Activated naive CD8-positive, alpha-beta T cell treated with anti-CD3 and anti-CD28 coated beads, Interleukin-2, amount 10 ng/mL, durations not matched to agents 7 days and 5 days (primary cell): ENCODE measurements at places on chromosomes 2 and 18.
A peak's percentile ranks its signal among the peaks of the same experiment; 100 is the strongest.

GRCh38 chr2:86301711-86302202 lies 35.7 kb downstream of the REEP1 start:
- no peak for DNase-seq

- no peak for DNase-seq
Observed at GRCh38 chr2:199704358-199705238, 146.4 kb downstream of the FTCDNL1 start.

DNA sequence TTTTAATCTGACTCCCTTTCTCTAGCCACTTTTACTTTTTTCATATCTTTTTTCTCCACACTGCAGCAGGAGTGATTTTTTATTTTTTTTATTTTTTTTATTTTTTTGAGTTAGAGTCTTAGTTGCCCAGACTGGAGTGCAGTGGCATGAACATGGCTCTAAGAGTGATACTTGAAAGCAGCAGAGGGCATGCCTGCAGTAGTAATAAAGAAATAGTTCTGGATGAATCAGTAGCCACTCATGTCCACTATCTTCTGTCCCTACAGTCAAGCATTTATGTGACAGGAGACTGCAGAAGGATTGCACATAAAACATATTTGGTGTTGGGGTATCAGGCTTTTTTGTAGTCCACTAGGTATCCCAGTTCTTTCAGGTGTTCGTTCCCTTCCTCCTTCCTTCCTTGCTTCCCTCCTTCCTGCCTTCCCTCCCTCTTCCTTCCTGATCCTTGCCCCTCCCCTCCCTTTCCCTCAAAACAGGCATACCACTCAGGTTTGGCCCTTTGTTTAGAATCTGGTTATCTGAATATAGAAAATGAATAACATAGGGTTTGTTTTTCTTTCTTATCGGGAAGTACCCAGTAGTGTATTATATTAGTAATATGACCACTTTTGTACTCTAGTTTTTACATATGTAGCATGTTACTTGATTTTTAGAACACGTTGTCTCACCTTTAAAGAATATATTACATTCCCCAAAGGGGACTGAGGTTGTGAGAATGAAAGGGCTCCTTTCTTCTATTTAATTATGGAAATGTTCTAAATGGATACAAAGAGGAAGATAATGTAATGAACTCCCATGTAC lies 23.5 kb downstream of the MIB1 start:
- DNase-seq = no peak

- no peak for DNase-seq
Observed at GRCh38 chr2:100339823-100340222, 17.5 kb upstream of the LONRF2 start.

DNA sequence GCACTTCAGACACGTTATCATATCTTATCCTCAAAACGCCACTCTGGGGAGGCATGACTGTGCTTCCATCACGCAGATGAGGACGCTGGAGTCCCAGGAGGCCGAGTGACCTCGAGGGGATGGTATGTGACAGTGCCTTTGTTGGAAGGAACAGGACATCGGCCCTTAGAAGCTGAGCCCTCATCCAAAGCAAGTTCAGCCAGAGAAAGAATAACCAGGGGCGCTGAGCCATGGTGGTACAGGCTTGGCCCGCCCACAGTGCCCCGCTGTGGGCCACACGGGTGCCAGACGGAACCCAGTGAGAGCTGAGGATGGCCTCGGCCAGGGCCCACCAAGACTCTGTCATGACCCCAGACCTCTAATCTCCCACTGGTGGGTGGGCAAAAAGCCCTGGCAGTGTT lies 31.3 kb downstream of the HS1BP3 start:
- DNase-seq = no peak

DNA sequence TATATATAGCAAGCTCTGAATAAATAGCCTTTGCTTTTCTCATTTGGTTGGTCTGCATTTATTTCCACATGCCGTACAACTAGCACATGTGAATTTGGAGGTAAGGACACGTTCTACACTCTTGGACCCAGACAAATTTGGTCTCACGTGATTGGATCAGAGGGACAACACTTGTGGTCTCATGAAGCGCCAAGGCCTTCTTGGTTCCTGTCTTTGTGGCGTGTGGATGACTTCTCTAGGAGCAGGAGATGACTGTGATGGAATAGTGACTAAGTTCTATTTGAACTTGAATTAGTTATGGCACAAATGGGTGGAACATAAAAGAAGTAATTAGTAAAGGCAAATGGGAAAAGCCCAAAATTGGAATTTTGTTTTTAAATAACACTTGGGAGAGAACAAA lies 206.9 kb downstream of the BCL2 start:
- DNase-seq = no peak

DNA sequence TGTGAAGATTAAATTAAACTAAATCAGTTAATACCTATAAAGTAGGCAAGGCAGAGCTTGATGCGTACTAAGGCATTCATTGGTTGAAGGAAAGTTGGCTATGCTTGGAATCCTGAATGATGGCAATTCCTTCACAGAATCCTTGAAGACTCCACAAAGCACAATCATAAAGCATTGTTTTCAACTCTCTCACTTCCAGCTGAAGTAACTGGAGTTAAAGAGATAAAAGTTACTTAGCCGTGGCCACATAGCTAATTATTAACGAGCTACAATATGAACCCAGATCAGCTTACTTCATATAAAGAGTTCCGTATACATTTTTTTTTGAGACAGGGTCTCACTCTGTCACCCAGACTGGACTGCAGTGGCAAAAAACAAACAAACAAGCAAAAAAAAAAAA lies 483.9 kb upstream of the DDX18 start:
- no peak for DNase-seq

DNA sequence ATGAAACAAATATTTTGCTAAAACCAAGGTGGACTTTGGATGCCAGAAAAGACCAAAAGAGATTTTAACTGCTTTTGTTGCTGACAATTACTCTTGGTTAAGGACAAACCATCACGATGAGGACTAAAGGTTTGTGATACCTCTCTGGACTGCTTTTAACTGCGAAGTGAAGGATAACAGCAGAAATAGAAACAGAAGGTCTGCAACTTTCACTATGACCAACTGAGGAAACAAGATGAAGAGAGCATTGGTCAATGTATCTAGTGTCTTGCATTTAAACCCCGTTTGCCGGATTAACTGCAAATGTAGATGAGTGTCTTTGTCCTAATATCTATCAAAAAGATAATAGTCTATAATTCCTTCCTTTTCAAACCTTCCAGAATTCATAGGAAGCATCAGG lies 541.7 kb downstream of the ERBB4 start:
- no peak for DNase-seq

DNA sequence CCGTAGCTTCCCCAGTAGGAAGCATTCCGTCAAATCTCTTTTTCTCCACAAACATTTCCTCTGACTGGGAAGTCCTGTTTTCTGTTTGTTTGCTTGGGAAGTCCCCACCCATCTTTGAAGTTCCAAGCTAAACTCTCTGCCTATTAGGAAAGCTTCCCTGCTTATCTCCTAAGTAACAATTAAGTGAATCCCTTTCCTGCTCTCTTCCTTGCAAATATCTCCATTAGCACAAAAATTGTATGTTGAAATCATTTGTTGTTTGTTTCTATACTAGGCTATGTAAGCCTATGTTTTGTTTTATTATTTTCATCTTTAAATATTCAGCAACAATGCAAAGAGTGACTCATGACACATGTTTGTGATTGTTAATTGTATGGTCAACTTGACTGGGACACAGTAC lies 812.6 kb upstream of the LRATD1 start:
- no peak for DNase-seq

DNA sequence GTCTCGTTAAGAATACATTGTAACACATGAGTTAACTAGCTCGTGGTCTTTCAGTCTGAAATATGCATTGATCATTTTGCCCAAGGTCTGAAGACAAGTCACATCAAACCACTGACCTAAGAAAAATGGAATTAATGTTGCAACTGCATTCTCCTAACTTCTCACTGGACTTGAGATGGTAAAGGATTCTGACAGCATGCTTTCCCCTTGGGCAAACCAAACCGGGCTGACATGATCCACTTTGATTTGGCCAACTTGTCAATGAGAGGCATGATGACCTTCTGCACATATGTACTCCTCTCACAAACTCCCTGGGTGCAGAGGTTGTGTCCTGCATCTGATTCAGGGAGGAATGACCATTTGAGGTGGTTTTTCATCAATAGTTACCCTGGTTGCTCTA lies 1982.5 kb upstream of the PIK3C3 start:
- DNase-seq = no peak

- DNase-seq = no peak
Observed at GRCh38 chr2:200479692-200480265, 30.1 kb downstream of the KCTD18 start.

DNA sequence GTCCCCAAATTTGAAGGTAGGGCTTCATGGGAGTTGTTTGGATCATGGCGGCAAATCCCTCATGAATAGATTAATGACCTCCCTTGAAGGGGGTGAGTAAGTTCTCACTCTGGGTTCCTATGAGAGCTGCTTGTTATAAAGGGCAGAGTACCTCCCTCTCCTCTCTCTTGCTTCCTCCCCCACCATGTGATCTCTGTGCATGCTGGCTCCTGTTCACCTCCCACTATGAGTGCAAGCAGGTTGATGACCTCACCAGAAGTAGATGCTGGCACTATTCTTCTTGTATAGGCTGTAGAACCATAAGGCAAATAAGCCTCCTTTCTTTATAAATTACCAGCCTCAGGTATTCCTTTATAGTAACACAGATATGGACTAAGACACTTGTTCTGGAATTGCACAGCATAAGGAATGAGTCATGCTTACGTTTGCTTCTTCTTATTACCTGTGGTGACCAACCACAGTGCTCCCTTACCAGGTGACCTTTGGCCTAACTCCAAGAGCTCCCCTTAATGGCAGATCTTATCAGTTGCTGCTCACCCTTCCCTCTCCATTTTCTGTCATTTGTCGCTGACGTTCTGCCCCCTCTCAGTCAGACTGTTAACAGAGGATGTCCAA lies 559.5 kb upstream of the GCFC2 start:
- DNase-seq = no peak

DNA sequence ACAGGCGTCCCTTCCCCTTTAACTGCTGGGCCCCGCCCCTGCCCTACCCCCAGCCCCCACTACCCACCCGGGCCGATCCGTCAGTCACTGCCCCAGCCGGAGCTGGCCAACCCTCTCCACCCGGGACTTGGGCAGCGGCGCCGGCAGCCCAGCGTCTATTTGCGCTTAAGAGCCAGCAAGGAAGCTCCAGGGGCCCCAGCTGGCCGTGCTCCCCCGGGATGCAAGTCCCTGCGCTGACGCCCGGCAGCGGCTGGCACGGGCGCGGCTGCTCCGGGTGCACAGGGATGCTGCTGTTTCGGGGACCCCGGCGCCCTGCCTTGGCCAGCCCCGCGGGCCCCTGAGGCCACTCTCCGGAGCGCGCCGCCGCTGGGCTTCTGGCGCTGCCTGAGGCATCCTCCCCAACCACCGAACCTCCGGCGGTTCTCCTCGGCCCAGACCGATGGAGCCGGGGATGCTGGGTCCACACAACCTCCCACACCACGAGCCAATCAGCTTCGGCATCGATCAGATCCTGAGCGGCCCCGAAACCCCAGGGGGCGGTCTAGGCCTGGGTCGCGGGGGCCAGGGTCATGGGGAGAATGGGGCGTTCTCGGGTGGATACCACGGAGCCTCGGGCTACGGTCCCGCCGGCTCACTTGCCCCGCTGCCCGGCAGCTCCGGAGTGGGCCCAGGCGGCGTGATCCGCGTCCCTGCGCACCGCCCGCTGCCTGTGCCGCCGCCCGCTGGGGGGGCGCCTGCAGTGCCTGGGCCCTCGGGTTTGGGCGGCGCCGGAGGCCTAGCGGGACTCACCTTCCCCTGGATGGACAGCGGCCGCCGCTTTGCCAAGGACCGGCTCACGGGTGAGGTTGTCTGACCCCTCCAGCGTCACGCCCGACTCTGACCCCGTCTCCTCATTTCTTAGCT lies at the start of gene TLX2:
TLX2 (plus strand) TSS at position 83 of the 903 bp plus-strand sequence; CDS start at position 440, 357 bp downstream.
- peak; percentile 54 for DNase-seq

DNA sequence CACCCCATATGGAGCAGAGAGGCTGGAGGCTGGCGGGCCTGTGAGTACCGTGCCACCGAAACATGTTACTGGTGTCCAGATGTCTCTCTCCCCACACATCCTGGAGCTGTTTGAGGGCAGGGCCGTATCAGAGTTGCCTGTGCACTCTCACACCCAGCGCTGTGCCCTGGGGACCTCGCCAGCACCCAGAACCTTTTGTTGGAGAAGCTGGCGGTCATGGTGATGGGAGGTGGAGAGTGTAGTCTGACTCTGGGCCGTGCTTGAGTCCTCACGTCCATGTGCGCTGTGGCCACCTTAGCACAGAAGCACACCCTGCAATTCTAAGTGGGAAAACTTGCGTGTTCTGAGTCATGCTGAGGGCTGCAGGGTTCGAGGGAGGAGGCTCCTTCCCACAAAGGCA lies 259.2 kb downstream of the NDUFA10 start:
- no peak for DNase-seq

GRCh38 chr18:57080479-57080878 lies 66.4 kb upstream of the BOD1L2 start:
- DNase-seq = no peak

DNA sequence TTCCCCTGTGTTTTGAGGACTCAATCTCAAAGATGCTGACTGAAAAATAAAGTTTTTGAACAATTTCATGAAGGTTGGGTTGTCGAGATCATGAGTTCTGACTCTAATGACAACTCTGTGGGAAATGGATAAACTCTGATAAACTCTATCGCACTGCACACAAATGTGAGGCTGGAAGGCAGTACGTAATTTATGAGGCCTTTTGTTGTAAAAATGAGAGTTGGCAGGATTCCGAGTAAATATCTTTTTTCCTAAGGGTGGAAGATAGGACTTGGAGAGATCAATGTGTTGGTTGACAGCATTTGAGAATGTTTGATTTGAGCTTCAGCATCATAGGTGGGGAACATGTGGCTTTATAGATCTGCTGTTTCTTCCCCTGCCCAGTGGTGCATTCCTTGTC lies 90.4 kb downstream of the SPTBN1 start:
- no peak for DNase-seq

- DNase-seq = peak; percentile 56
Observed at GRCh38 chr18:24009651-24010333, 4.8 kb upstream of the TTC39C start.

GRCh38 chr18:45107425-45107824 lies 426.7 kb downstream of the SETBP1 start:
- no peak for DNase-seq

DNA sequence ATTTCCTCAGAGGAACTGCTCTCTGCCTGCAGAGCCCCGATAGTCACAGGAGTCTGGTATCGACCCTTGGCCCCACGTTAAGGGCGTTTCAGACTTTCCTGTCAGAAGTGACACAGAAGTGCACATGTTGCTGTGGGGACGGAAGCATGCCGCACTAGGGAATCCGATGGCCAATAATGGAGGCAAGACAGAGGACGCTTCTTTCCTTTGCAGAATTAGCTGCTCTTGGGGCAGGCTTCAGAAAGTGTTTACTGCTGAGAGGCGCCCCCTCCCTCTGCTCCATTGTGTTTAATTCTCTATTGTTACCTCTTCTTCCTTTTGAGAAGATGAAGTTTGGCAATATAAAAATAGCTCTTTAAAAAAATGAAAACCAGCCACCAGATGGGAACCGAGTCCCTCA lies 118.6 kb upstream of the EML6 start:
- DNase-seq = no peak
